ENCODE measurements at places on chromosomes 1 and 21.
A peak's percentile ranks its signal among the peaks of the same experiment; 100 is the strongest.

DNA sequence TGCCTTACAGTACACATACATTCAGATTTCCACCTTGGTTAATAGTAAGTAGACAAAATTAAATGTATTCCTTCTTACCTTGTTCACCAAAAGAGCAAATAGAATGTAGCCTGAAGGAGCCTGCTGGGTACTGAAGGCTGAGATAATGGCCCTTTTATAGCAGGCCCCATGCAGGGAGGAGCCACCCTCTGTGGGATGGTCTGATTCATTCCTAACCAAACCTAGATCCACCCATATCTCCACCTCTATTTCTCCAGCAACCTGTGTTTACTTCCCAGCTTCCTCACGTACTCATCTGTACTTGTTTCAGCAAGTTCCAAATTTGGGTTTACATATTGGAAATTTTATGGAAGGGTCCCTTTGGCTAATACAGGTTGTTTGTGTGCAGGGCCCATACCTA lies at the start of gene FLG:
Gene FLG, minus strand, starts transcription at position 129 of the 400 bp plus-strand sequence. CDS start 9,783 bp downstream, outside the sequence.
- DNase-seq = no peak

- peak; percentile 31 for DNase-seq
Observed at GRCh38 chr1:156149374-156150332, 3.7 kb upstream of the SEMA4A start.

DNA sequence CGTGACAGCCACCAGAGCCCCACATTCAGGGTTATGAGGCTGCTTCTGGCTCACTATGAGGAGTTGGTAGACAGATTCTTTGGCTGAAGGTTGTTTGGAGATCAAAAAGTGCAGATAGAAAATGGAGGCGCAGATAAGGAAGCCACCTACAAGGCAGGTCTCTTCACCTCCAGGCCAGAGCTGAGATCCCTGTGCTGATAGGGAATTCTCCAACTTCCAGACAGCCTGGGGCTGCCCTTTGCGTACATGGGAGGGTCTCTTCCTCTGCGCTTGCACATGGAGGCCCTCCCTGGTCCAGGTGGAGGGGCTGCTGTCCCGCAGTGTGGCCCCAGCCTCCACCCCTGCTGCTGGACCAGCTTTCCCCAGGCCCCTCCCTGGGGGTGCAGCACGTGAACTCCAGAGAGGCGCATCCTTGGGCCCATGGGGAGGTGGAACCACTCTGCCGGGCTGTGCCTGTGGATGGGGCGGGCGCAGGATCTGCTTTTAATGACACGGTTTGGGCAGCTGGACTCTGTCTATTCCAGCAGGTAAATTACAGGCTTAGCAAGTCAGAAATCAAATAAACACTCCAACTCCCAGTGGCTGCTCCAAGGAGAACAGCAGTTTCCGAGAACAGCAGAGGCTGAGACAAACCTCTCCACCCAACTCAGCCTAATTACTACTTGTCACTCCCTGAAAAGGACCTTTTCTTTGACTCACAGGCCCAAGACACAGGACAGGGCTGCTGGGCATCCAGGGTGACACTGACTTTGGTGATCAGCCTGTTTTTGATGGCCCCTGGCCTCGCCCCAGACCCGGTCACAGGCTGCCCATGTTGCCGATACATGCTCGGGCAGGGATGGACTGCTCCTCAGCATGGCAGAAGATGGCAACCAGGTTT lies 12.4 kb downstream of the OXCT2 start:
- DNase-seq = no peak

GRCh38 chr1:47757226-47757975 lies 239.8 kb downstream of the TRABD2B start:
- DNase-seq = no peak

DNA sequence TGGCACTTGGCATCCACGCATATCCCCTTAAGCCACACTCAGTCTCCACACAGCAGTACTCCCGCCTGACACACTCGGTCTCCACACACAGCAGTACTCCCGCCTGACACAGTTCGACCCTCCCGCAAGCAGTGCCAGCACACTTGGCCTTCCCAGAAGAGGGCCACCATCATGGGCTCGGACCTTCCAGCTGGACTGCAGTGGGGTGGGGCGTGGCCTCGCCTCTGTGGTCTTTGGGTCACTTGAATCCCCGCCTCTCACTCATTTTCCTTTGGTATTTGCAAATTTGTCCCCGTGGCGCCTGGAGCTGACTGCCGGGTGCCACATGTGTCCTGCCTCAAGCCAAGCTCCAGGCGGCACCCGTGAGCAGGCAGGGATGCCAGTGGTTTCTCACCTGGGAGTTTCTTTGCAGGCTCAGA lies 63.7 kb downstream of the FAAP20 start:
- DNase-seq = no peak

DNA sequence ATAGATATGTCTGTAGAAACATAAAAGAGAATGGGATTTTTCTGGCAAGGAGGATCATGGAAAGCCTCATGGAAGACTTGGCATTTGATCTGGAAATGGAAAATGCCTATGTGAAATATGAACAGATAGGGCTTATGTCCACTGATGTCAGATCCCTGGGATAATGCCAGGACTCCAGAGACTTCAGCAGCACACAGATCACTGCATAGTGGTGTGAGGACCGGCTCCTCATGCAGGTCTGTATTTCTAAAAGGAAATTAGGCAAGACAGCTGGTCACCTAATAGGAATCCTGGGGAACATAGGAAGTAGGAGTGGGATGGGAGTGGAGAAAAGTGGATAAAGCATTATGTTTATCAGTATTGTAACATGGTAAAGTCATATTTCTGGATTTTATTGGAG lies 56.8 kb upstream of the IPO9 start:
- DNase-seq = no peak

DNA sequence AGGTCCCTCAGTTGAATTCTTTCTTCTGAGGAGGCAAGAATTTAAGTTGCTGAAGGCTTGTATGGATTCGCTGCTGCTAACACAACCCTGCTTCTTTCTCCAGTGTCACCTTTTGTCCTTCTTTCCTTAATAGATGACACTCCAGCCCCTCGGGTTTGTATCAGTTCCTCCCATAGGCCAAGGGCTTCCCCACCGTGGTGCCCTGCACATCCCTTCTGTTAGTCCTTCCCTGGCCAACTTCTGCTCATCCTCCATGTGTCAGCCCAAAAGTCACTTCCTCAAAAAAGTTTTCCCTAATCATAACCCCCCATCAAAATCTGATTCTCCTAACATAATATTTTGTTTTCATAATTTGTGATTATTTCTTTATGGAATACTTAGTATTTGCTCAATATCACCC lies 190.4 kb downstream of the RHOU start:
- DNase-seq = no peak

GRCh38 chr1:204426971-204427701 lies 15.5 kb upstream of the PPP1R15B start:
- no peak for DNase-seq

Data from caudate nucleus (tissue), 63 donors.